ENCODE measurements at places on chromosomes 13 and 19. TPM values are rescaled to one million over a fixed set of nuclear protein-coding genes. Genes with fewer than 3 reads are reported as not detected.

GRCh38 chr19:11044431-11044830 lies 44.8 kb upstream of the LDLR start:
- no peak for DNase-seq

DNA sequence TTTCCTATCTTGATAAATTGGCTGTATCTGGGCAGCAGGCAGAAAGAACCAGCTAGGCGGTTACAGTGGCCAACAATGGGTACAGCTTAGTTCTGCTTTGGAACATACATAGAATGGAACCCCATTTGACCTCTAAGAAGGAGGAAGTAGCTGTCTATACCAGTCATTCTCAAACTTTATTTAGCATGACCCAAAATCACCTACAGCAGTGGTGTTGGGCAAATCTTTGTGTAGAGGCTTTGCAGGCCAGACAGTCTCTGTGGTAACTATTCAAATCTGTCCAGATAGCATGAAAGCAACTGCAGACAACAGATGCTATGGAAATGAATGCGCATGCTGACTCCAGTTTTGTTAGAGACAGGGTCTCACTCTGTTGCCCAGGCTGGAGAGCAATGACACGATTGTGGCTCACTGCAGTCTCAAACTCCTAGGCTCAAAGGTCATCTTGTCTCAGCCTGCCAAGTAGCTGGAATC lies 12.0 kb upstream of the KCNC3 start:
- DNase-seq = no peak

GRCh38 chr19:35458731-35459391 lies 10.8 kb downstream of the FFAR2 start:
- no peak for DNase-seq

GRCh38 chr19:45468159-45468651 lies 409 bp downstream of the FOSB start:
- no peak for DNase-seq

GRCh38 chr13:102555914-102556553 lies 40.8 kb upstream of the TPP2 start:
- DNase-seq = peak; percentile 11

DNA sequence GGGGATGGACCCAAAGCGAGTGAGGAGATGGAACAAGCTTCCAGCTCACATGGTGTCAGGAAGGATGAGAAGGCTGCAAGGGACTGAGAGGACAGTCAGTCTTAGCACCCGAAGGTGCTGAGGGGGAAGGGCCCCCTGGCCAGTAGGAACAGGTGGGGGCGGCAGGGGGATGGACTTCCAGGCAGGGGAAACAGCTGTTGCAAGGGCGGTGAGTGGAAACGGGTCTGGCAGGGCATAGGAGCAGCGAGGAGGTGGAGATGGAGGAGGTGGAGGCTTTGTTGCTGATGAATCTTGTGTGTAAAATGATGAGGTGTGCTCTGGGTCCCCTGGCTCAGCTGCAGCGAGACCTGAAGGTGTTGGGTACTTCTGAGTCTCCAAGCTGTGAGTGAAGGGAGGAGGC lies 1.2 kb downstream of the MAP1S start:
- DNase-seq = no peak

GRCh38 chr19:54684527-54684926 lies 21.7 kb downstream of the LILRB4 start:
- DNase-seq = no peak

DNA sequence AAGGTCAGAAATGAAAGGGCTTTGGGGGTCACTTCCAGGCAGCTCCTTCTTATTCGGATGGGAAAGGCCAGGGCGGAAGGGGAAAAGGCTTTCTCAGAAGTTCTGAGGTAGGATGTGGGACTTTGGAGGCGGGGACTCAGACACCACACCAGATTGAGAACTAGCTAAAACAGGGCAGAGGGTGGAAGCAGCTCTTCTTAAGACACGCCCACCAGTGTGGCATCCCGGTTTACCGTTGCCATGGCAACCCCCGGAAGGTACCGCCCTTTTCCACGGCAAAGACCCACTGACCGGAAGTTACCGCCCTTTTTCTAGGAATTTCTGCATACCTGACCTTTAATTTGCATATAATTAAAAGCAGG lies 3.8 kb upstream of the LILRA5 start:
- no peak for DNase-seq

Gene TBC1D4
- total RNA-seq = 42.9 TPM

Gene KCNJ14
- total RNA-seq = 0.48 TPM

Gene ZNF555
- total RNA-seq = 7.0 TPM

Gene FXYD1
- total RNA-seq = 3.4 TPM

- DNase-seq = no peak
Measured at GRCh38 chr13:79417741-79418140, 11.7 kb upstream of the RBM26 start.

Gene CCL25
- total RNA-seq = not detected

- no peak for DNase-seq
Measured at GRCh38 chr19:16868423-16869130, 20.2 kb upstream of the F2RL3 start.

Gene ZNF135
- total RNA-seq = 8.9 TPM

Gene CEACAM7
- 3.6 TPM for total RNA-seq

Gene INSR
- total RNA-seq = 36.8 TPM

Gene SULT2A1
- not detected for total RNA-seq

Gene KLK13
- not detected for total RNA-seq
